ENCODE measurements at places on chromosomes 13 and 19.

DNA sequence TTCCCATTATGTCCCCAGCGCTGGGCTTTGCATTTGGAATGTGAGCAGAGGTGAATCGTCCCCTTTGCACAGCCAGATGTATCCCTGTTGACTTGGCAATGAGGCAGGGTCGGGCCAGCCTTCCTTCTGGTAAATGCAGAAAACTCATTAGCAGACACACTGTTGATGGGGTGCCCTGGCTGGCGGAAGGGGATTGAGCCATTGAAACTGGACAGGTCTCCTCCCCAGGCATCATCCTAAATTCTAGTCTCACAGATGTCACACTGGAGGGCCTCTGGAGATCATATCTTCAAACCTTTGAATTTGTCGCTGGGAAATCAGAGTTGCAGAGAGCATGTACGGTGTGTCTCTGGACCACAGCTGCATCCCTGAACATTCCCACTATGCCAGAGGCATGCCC, 219.5 kb upstream of the TSHZ3 start:
- DNase-seq = no peak

GRCh38 chr13:112532837-112533745, 54.9 kb downstream of the TUBGCP3 start:
- no peak for DNase-seq

DNA sequence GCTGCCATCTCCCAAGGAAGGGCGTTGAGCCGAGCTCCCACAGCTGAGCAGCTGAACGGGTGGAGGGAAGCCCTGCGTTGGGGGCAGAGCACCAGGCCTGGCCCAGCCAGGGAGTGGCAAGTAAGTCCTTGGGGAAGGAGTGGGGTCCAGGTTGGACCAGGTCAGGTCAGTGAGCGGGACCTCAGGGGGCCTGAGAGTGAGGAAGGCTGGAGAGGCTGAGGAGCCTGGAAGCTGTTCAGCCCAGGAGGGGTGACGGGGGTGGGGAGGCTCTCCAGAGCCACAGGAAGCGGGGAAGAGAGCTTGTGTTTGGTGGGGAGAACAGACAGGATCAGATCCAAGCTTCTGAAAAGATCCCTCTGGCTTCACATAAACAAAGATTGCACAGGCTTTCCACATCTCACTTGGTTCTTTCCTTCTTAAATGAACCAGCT, 55.4 kb upstream of the ATP12A start:
- no peak for DNase-seq

DNA sequence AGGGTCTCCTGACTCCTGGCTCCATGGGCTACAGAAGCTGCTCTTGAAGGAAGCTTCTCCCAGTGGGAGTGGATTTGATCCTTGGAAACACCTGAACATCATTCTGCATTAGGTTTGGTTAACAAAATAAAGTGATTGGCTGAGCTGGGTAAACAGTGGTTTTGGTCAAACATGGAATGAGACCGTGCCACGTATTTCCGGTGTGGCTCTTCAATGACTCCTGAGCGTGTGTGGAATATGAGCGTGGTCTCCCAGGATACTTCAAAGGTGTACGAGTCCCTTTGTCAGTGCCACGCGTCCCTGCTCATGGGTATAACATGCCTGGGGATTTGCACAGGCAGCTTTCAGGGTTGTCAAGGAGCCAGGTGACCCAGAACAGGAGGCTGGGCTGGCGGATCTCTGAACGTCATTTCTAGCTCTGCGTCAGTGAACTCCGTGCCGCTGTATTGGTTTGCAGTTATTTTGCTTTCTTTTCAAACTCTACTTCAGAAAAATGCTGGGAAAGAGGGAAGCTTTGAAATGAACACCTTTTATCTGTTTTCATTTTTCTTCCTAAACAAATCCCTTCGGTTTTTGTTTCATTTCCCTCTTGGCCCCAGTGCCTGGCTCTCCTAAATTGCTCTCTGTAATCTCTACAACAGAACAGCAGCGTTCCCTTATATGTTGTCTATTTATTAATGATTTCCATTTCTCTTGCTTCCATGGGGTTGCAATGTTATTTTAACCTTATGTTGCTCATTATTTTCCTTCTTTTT, 26.3 kb upstream of the GJB6 start:
- DNase-seq = no peak

DNA sequence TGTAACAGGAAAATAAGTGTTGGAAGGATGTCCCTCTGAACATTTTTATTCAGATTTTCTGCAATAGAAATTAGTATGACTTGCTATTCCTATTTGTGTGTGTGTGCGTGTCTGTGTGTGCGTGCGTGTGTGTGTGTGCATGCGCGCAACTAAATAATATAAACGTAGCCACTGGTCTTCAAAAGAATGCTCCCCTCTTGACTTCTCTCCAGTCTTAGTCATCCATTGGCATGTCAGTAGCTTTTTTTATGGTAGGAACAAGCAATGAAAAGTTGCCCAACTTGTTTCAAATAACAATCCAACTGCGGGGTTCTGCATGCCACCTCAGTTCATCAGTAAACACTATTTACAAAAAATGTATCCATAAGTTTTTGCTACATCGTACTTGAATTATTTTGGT, 249.6 kb downstream of the GPC6 start:
- DNase-seq = no peak

DNA sequence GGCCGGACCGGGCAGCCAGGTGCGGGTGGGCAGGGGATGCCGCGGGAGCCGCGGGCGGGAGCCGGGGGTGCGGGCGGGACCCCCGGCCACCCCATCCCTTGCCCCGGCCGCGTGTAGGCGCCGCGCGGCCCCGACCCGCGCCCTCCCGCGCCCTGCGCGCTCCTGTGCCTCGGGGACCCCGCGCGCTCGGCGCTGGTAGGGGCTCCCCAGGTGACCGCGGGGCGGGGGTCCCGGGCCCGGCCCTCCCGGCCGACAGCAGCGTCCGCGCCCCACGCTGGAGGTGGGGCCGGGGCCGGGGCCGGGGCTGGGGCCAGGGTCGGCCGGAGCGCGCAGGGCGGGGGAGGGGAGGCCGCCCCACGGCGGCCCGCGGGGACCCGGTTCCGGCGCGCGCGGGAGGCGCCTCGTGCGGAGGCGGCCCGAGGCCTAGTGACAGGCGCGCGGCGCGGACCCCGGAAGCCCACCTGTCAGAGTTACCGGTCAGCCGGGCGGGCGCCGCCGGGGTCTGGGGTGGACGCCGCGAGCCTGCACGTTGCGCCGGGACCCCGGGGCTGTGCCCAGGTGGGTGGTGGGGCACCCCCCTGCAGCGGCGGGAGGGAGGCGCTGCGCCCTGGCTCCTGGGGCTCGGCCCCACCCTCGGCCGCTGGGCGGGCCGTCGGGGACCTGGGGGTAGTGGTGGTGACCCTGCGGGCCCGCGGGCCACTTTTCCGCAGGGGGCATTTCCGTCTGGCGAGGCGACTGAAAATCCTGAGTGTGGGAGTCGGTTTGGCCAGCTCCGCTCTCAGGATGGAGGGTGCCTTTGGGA, 518 bp downstream of the TFDP1 start:
- DNase-seq = peak; percentile 42

- DNase-seq = peak; percentile 24
These were observed 962 bp upstream of the IRS2 start for GRCh38 chr13:109787135-109787954.

GRCh38 chr19:50628551-50628950, 11.1 kb downstream of the SYT3 start:
- DNase-seq = no peak

DNA sequence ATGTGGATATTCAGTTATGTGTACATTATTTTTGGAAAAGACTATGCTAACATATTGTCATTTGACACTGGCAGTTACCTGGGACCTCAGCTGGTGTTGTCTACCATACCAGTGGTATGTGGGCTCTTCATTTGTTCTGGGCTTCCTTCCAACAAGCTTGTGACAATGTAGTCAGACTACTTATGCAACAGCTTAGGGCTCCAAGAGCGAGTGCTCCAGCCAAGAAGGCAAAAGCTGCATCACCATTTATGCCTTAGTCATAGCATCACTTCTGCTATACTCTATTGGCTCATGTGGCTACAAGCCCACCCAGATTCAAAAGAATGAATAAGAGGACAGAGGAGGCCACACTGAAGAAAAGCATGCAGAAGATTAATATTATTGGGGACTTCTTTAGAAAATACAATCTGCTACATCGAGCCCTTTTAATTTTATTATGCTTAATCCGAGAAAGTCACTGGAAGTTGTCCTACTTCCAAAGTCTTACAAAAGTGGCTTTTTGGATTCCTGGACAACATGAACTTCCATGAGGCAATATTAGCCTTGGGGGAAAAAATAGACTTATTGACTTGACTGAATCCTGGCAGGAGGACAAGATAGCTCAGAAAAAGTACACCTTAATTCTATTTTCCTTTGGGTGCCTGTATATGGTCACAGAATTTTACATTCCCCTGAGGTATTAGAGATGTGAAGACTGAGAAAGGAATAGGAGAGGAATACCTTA, 529.4 kb upstream of the HTR2A start:
- DNase-seq = no peak
